Sciatic nerve (tissue), 2 donors: ENCODE measurements at places on chromosomes 16 and 17. TPM values are rescaled to one million over a fixed set of nuclear protein-coding genes. Genes with fewer than 3 reads are reported as not detected.

GRCh38 chr17:1630662-1631061 is 2.0 kb upstream of the SLC43A2 start:
- DNase-seq, result no peak

- no peak for DNase-seq
Observed at GRCh38 chr16:87652799-87653198, 50.5 kb downstream of the JPH3 start.

GRCh38 chr16:55488306-55488705 is 9.3 kb downstream of the MMP2 start:
- no peak for DNase-seq

Gene KRT222
- 8.2 TPM for total RNA-seq

Gene HBM
- 10.4 TPM for total RNA-seq

Gene BPTF
- 154 TPM for total RNA-seq

DNA sequence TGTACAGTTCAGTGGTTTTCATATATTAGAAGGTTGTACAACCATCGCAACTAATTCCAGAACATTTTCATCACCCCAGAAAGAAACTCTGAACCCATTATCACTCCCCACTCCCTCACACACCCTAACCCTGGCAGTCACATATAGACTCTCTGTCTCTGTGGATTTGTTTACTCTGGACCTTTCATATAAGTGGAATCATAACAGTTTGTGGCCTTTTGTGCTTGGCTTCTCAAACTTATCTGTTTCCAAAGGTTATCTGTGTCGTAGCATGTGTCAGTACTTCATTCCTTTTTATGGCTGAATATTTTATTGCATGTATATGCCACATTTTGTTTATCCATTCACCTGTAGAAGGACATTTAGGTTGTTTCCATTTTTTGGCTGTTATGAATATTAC is 12.4 kb downstream of the TENT4B start:
- DNase-seq, result no peak

- DNase-seq, result no peak
Observed at GRCh38 chr17:32266389-32267301, 1.0 kb downstream of the RHBDL3 start.

DNA sequence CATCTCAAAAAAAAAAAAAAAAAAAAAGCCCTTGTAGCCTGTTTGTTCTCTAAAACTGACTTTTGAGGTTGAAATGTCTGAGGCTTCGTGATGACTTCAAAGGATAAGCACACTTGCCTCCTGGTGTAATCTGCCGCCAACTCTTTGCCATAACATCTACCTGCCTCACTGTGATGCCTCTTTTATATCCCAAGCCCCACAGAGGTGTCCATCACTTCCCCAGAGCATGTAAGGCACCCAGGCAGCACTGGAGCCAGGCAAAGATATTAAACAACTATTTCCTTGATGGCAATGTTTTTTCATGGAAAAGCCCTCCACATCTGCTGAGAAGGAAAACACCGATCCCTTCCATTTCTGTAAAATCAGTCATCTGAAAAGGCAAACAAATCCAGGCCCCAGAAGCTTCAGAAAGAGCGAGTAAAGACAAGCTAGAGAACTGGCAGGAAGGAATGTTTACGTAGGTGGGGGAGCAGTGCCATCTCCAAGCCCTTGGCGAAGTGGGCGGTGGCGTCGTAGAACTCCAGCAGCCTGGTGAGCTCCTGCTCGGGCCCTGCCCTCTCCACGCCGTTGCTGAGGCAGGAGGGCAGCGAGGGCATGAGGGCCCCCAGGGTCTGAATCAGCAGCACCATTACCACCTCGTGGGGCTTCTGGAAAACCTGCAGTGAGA is 28.6 kb downstream of the COG7 start:
- no peak for DNase-seq

GRCh38 chr16:15607700-15608396 is 35.1 kb downstream of the MARF1 start:
- no peak for DNase-seq

- no peak for DNase-seq
Observed at GRCh38 chr17:18198530-18198929, 14.9 kb downstream of the ALKBH5 start.

Gene MYH1
- not detected for total RNA-seq

GRCh38 chr17:67503739-67504138 is 126.7 kb downstream of the PITPNC1 start:
- no peak for DNase-seq

DNA sequence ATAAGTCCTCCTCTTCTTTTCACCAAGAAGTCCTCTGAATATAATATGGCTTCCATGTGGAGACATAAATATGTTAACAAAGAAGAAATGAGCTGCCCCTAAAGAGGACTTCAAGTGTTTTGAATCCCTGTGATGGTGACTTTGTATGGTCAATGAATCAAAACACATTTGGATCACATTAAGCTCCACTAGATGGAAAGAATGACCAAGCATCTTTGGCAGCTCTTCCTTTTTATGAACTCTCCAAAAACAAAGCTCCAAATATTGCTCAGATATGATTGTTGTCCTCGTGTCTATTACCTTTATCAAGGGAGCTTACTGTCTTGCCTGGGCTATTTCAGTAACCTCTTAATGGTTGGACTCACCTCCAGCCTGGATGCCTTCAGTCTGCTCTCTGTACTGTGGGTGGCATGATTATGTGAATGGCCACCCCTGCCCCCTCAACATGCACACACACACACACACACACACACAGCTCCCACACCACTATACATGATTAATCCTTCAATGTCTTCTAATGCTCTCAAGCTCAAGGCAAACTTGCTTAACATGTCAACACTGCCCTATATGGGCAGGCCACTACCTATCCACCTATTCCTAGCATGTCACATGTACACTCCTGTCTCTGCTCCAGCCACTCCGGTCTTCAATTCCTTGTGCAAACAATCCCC is 346.6 kb upstream of the SALL1 start:
- DNase-seq, result no peak

Gene BCKDK
- 35.0 TPM for total RNA-seq

Gene FBXW10
- not detected for total RNA-seq

Gene MPP2
- 4.6 TPM for total RNA-seq

DNA sequence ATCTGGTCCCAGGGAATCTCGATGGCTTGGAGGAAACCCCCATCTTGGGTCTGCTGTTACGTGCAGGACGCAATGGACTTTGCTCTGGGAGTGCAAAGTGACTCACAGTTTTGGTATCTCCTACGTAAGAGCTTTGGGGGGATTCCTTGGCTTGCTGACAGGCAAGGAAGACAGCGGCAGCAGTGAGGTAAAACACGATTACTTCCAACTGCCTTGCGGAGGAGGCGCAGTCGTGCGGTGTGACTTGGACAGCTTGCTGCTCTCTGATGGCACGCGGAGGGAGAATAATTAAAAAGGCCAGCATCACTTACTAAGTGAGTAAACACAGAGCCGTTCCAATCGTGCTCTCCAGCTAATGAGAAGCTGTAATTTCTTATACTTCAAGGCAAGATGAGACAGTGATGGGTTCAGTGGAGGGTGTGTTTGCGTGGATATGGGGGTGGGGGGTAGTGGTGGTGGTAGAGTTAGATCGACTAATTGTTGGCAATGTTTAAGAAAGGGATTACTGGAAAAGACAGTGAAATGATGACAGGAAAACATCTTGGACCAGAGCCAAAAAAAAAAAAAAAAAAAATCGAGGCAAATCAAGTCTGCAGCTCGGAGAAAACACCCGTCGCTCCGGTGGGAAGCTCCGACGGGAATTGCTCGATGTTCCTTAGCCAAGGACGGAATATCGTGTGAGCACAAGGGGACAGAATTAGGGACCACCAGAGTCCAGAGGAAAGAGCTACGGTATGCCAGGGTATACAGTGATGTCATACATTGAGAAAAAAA is 184.8 kb upstream of the ZFHX3 start:
- DNase-seq, result no peak

GRCh38 chr17:41013606-41014005 is 4.7 kb upstream of the KRTAP3-1 start:
- no peak for DNase-seq

DNA sequence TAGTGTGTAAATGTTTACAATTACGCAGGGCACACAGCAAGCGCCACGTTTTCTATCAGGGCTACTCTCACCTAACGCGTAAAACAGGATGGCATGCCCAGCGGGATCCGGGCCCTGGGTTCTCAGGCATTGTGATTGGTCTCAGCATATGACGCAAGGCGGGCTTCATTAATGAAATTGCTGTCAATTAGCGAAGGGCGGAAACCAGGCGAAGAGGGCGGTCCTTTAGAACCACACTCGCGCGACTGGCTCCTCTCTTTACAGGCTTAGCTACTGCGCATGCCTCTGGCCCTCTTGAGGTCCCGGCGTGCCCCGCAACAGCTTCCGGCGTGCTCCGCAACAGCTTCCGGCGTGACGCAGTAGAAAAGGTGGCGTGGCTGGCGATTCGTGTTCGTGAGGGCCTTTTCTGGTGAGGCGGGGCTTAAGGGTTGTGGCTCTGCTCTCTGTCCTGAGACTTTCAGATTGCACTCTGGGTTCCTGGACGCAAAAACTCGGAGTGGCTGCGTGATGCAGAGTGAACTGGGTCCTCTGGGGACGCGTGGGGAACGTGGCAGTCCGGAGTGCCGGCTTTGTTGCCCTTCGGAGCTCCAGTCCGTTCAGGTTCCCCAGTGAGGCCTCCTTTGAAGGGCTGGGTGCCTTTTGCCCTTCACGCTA is 9.2 kb downstream of the OR2C1 start:
- DNase-seq, result peak; percentile 90

DNA sequence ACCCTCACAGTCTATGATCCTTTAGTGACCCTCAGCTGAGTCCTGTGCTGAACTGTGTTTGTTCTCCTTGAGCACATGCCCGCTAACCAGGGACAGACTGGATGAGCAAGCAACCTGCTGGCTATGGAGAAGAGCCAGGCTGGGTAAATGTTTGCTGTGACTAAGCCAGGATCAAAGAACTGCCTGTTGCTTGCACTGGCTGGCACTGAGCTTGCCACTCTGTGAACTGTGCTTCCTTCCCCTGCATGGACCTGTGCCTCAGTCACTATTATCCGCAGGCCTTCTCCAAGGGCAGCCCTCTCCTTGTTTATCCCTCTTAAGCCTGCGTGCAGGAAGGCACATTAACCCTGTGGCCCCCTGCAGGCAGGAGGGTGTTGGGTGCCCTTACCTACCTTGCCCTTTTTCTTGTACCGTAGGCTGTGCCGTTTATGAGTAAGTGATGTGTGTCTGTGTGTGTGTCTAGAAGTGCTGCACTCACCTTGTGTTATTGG is 7.4 kb downstream of the PNPO start:
- no peak for DNase-seq

GRCh38 chr16:62548095-62548494 is 511.9 kb upstream of the CDH8 start:
- DNase-seq, result no peak

DNA sequence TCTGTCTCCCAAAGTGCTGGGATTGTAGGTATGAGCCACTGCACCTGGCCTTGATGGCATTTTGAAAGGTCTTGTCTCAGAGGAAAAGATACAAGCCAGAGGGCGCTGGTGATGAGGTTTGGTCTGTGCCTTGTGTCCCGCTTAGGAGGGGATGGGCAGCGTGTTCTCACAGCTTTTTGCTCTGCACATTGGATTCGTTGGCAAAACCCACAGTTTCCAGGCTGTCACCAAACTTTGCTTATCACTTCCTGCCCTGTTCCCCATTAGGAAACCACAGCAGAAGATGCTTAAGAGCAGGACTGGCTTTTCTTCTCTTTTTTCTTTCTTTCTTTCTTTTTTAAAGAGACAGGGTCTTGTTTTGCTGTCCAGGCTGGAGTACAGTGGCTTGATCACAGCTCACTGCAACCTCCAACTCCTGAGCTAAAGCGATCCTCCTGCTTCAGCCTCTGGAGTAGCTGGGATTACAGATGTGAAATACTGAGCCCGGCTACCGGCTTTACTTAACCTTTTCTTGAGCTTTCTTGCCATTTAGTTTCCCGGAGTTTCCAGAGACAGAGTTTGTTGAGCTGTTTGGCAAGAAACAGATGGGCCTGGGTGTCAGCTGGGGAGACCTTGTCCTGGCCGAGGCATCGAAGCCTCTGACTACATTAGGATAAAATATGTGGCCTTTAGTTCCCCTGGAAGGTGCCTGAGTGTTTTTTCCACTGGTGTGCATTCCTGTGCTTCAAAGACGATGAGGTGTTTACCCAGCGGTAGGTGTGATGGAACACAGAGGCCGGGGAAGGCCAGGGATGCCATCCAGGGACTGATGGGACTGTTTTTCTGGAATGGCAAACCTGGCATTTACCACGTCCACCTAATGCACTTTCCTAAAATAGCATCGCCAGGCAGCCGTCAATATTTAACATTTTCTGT is 112.9 kb downstream of the ABCC1 start:
- DNase-seq, result no peak

DNA sequence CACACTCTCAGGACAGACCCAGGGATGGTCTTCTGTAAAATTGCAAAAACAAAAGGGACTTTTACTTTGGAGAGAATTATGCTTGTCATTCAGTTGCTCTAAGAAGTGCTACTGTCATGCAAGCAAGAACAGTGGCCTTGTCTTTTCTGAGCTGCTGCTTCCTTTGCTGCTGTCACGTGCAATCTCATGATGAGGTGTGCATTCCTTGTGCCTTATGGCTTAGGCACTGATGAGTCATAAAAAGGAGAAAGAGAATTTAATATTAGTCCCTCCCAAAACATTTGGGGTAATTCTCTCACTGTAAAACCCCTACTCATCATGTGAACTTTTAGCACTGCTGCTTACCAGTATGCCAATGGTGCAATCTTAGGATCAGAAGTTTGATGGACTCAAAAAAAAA is 2051.3 kb downstream of the TP53TG3F start:
- DNase-seq, result no peak

Gene GRAPL
- total RNA-seq, result 5.2 TPM

GRCh38 chr16:3063625-3064386 is 1.6 kb upstream of the IL32 start:
- DNase-seq, result no peak

- DNase-seq, result no peak
Observed at GRCh38 chr16:11126399-11127054, 129.5 kb downstream of the SOCS1 start.

DNA sequence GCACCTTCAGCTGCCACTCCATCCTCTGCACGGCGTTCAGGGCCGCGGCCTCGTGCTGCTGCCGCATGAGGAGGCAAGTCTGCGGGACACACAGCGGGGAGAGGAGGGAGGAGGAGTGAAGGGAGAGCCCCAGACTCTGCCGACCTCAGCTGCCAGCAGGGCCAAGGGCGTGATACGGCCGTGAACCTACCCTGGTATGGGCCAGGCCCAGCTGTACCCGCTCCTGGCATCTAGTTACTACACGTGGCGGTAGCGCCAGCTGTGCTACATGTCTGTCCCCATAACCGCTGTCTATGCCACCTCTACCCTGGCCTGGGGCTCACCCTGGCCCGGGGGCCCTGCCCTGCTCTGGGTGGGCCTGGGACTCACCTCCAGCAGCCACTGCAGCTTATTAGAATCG is 51.1 kb downstream of the ZNF778 start:
- DNase-seq, result peak; percentile 55

- DNase-seq, result no peak
Observed at GRCh38 chr16:30720694-30721093, 21.7 kb downstream of the SRCAP start.

- no peak for DNase-seq
Observed at GRCh38 chr17:57268181-57268580, 11.9 kb downstream of the MSI2 start.
